ENCODE measurements at places on chromosomes 7 and 10. TPM values are rescaled to one million over a fixed set of nuclear protein-coding genes. Genes with fewer than 3 reads are reported as not detected.

DNA sequence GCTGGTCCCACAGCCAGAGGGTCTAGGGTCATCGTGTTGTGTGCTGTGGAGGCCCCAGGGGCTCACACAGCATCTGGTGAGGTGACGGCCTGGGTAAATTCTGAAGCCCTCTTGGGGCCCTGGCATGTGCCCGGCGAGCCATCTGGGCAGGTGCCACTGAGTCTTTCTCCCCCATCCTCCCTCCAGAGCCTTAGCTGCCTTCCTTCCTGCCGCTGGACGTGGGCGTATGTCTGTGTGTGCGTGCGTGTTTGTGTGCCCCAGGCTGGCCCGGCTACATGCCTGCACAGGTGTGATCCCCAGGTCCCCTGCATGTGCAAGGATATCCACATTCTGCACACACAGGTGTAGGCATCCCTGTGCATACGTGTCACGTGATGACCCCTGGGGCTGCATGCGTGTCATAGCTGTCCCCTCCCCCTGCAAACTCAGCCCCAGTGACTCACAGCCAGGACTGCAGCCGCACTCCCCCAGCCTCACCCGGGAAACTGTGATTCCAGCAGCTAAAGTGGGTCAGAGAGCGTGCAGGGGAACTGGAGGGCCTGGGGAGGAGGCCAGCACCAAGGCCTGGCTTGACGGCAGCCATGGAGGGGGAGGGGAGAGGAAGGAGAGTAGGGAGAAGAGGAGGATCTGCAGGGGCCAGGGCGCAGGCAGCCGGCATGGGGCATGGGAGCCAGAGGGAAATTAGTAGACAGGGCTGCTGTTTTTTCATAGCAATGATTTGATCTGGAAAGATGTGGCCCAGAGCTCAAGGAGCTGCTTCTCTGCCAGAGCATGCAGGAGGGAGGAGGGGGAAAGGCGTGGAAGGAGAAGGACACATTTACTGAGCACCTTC lies 46.4 kb downstream of the ELFN1 start:
- DNase-seq: no peak

DNA sequence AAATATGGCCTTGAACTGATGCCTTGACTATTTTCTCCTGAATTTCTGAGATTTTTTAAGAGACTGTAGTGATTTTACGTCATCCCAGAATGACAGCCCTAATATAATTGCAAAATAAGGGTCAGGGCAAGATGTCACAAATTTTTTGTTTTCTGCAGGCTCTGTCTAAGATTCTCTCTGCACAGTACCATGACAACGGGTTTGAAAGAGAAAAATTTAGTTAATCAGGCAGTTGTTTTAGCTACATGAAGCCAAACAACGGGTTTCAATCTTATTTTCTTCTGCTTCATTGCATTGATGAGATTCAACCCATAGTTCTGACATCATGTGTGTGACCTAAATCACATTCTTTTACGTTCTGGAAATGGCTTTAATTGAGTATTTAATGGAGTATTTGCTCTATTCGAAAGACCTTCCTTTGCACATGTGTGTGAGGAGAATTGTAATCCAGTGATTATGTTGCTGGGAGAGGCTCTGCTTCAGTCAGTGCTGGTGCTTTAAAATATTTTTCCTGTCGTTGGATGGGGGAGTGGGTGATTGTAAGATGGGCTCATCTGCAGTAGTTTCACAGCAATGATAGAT lies 118.0 kb upstream of the RHOBTB1 start:
- DNase-seq: no peak

- no peak for DNase-seq
Observed at GRCh38 chr10:101071267-101071884, 9.6 kb downstream of the KAZALD1 start.

- no peak for DNase-seq
Observed at GRCh38 chr7:115009139-115009538, 87.2 kb downstream of the MDFIC start.

- DNase-seq: no peak
Observed at GRCh38 chr7:52727632-52728031, 307.8 kb upstream of the POM121L12 start.

DNA sequence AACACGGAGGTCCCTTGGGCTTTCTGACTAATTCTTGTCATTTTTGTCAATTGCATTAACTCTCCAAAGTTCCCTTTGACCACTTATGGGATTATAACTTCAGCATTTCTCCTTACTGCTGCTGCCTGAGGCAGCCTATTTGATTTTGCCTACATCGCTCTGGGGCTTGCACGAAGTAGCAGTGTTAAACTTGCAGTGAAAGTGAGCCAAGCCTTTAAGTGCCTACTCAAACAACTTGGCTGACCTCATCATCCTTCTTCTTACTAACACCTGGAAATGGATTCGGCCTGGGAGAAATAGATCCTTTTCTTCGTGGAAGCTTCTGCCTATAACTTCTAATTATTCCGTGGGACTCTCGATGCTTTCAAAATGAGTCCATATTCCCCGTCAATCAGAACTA lies 76.6 kb downstream of the DGKB start:
- DNase-seq: no peak

DNA sequence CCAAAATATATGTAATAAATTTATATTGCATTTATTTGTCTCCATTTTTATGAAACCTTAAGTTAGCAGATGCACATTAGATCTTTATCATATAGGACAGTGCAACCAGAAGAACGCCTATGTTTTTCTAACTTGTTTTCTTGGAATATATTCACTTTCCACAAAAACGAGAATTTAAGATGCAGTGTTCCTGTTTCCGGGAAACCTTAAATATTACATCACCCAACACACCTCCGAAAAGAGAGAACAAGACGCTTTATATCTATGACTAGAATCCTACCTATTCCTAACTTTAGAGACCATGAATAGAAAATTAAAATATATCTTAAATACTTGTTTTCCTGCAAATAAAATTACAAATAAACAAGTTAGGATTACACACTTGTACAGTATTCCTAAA lies 1.9 kb downstream of the EZH2 start:
- no peak for DNase-seq

DNA sequence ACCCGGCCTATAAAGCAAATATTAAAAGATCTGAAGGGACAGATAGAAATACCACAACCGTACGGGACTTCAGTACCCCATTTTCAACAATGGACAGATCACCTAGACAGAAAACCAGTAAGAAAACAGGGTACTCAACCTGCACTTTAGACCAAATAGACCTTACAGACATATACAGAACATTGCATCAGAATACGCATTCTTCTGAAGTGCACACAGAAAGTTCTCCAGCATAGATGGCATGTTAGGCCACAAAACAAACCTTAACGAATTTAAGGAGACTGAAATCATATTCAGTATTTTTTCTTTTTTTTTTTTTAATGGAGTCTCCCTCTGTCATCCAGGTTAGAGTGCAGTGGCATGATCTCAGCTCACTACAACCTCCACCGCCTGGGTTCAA lies 151.5 kb downstream of the TNS3 start:
- DNase-seq: no peak

GRCh38 chr7:23888958-23889357 lies 178.9 kb downstream of the STK31 start:
- no peak for DNase-seq

GRCh38 chr7:144513334-144513733 lies 109.8 kb upstream of the NOBOX start:
- DNase-seq: peak; percentile 29

GRCh38 chr7:22885797-22886261 lies 63.2 kb upstream of the TOMM7 start:
- no peak for DNase-seq

- no peak for DNase-seq
Observed at GRCh38 chr10:24685958-24686540, 37.6 kb downstream of the ARHGAP21 start.

DNA sequence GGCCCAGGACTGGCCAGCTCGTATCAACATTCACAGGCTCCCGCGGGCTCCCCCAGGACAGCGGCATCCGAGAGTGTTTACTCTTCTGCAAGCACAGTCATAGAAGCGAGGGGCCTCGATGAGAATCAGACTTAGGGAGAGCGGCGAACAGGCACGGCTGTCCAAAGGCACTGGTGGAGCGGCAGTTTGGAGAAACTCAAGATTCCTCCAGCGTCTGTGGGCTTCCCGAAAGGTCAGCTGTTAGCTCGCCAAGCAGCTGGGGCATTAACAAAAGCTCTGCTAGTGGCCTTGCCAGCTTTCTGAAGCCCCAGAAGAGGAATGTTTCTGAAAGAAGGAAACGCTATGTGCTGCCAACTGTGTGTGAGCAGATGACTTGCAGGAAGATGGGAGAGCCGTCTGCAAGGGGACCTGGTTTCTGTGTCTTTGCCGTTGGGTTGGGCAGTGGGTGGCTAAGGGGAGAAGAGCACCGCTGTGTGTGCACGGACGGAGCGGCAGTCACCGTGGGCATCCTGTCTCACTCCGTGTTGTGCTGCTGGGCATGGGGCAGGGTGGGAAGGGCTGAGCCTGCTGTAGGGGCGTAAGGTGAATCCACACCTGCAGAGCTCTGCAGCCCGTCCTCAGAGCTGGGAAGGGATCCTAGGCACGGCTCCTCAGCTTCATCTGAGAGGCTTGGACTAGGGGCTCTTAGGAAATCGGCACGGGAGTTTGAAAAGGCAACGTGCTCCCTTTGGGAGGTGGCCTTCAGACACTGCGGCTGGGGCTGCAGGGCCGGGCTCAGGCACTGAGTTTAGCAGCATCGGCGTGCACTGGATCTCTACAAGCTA lies 42.1 kb downstream of the AMZ1 start:
- DNase-seq: no peak

The ITGA8 gene
- polyA plus RNA-seq: 59.3 TPM

The ACSL5 gene
- polyA plus RNA-seq: 5.7 TPM

The DUSP5 gene
- 11.7 TPM for polyA plus RNA-seq

The RBAK gene
- 23.4 TPM for polyA plus RNA-seq

The HTR7 gene
- polyA plus RNA-seq: 0.88 TPM

Measured in renal cortex interstitium (tissue), 15 donors.